NCI-H187 treated with DMSO at 0.1 percent for 48 hours (cell line): ENCODE measurements at places on chromosomes 6 and 20.

GRCh38 chr6:78615430-78615904, 251.9 kb upstream of the IRAK1BP1 start:
- no peak for DNase-seq

GRCh38 chr6:83167726-83168278, 25.3 kb downstream of the PGM3 start:
- DNase-seq: no peak

- no peak for DNase-seq
Measured at GRCh38 chr6:158081657-158081935, 86.5 kb downstream of the SERAC1 start.

DNA sequence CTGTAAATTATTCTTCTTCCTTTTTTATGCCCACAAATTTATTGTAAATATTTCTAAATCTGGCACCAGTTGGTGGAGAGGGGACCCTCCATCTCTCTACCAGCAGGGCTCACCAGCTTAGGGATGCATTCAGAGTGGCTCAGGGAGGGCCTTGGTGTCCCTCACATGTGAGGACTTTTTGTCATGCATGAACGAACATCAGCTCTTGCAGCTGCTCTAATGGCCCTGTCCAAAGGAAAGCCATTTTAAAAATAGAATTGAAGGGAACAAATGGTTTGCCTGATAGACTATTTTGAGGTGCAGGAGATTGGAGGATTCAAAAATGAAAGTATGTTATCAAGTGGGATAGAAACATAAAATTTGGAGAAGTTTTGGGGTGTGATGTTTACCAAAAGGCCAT, 37.5 kb upstream of the KLHL31 start:
- DNase-seq: peak; percentile 20

DNA sequence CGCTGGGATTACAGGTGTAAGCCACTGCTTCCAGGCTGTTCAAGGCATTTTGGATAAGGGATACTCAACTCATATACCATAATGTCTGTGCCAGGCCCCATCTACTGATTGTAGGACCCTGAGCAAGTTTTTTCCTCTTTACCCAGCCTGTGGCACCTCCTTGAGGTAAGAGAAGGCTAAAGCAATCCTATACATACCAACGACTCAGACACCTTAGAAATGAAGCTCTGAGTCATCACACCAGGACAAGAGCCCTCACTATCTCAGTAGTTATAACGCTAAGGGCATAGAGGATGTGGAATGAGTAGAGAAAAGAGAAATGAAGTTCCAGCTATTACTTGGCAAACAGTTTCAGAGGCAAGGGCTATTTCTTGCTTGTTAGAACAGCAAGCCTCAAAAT, 16.9 kb downstream of the NDRG3 start:
- DNase-seq: no peak
